ENCODE measurements at places on chromosomes 2 and 18.
A peak's percentile ranks its signal among the peaks of the same experiment; 100 is the strongest.

DNA sequence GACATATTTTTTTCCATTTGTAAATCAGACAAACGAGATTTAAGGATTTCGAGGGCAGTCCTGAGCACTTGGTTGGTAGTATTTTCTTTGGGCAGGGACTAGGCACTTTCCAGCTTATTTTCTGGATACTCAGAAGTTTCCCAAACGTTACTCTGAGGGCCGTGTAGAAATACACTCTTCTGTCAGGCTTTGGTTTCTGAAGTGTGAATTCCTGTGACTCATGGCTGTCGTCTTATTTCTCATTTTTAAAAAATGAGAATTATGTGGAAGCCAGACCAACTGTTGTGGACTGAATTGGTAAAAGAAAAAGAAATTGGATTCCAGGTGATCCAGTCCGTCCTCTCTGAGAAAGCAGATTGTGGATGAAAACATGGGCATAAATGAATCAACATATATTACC is 658.6 kb upstream of the FANCL start:
- DNase-seq, result no peak

DNA sequence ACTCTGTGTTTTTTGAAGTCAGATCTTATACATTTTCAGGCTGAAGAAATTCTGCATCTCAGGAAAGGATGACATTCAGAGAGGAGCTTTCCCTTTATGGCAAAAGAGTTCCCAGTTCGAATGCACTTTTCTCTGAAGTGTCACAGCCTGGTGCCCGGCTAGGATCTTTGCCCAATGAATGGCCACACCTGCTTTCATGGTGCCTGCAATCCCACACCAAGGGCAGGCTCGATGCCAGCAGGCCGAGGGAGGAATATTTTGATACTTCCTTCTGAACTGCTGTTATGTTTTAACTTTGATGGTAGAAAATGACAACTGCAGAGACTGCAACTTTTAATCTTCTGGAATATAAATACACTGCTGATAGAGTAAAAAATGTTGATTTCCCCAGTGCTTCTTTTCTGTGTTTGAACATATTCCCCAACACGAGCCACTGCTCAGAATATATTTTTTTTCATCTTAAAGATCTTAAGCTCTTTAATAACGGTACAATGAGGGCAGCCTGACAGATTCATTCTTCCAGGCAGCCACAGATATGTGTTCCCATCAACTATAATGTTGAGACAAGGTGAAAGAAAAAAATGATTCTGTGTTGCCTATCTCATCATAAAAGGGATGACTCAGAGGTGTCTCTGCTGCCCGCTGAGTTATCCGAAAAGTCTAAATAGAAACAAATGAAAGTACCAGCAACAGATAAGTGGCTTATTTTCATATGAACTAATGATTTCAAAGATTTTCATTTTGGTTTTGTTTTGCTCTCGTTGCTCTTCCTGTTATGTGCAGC is 848.5 kb downstream of the DCDC2C start:
- no peak for DNase-seq

DNA sequence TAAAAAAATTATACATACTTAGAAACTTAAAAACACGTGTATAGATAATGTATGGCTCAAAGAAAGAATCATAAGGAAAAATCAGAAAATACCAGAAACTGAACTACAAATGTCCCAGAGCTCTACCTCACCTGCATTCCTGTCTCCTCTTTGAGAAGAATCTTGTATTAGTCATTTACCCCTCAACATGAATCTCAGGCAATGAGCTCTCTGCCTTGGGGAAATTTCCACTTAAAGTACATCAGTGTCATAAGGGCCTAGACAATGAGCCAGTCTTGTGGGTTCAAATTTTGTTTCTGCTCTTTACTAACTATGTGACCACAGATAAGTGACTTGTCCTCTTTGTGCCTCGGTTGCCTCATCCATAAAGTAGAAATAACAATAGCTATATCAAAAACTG is 40.1 kb downstream of the SCG2 start:
- DNase-seq, result no peak

DNA sequence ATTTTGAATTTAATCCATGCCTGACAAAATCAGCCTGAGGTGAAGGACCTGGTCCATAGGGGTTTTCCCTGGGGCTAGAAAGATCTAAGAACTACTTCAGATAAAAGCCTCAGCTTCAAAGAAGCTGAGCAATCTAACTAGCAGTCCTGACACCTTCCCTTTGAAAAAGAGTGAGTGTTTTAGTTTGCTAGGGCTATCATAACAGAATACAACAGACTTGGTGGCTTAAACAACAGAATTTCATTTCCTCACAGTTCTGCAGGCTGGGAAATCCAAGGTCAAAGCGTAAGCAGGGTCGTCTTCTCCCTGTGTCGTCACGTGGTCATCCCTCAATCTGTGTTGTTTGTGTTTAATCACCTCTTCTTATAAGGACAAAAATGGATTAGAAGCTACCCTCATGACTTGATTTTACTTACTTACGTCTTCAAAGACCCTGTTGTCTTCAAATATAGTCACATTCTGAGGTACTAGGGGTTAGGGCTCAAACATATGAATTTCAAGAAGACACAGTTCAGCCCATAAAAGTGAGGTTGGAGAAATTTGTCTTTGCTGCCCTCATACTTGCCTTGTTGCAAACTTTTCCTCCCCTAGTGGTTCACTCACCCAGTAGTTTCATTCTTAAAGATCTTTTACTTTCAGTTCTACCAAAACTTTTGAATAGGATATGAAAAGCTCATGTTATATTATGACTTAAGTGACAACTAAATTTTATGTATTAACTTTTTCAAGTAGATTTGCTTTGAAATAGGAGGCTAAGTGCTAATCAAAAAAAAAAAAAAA is 673.8 kb downstream of the ARHGAP15 start:
- peak; percentile 15 for DNase-seq

DNA sequence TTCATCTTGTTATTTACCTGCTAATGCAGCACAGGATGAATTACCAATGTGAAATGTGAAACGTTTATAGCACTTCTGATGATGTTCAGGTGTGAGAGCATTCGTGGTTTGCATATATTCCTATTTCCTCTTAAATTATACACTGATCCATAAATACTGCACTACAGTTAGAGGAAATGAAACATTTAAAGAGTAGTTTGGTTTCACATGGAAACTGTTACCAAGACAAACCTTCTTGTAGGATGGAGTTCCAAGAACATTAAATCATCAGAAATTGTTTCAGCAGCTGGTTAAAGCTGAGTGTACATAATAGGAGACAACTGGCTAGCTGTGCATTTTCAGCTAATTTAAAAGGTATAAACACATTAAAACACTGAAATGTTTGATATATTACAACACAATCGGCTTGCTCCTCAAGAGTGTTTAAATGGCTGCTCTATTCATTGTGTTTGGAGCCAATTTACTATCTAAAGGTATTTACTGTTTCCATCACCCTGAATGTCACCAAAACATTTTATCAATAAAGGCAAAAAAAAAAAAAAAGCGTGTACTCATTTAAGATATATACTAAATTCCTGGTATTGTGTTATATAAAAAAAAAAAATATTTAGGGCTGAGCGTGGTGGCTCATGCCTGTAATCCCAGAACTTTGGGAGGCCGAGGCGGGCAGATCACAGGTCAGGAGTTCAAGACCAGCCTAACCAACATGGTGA is 100.6 kb downstream of the DYM start:
- DNase-seq, result peak; percentile 38

DNA sequence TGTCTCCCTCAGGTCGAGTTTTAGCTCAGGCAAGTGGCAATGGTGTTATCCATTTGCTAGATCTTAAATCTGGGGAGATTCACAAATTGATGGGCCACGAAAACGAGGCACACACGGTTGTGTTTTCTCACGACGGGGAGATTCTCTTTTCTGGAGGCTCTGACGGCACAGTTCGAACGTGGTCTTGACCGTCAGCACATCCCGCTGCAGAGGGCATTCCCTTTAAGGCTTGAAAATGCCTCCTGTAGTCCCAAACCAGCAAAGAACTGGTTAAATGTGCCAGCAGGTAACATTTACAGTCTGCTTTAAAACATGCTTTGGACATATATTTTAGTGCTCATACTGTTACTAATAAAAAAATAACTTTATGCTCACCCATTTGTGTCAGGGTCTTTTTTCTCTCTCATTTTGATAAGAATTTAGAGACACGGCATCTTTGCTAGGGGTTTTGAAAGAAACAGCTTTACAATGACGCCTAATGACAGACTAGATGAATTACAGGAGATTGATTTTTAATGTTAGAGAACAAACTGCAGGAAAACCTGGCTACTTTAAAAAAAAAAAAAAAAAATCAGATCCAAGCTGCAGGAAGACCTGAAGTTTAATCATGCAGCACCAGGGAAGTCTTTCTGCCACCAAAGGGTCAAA is 602 bp upstream of the VWC2L start:
- no peak for DNase-seq

All from hepatic stellate cell (primary cell).